ENCODE measurements at places on chromosomes 1 and 21.

DNA sequence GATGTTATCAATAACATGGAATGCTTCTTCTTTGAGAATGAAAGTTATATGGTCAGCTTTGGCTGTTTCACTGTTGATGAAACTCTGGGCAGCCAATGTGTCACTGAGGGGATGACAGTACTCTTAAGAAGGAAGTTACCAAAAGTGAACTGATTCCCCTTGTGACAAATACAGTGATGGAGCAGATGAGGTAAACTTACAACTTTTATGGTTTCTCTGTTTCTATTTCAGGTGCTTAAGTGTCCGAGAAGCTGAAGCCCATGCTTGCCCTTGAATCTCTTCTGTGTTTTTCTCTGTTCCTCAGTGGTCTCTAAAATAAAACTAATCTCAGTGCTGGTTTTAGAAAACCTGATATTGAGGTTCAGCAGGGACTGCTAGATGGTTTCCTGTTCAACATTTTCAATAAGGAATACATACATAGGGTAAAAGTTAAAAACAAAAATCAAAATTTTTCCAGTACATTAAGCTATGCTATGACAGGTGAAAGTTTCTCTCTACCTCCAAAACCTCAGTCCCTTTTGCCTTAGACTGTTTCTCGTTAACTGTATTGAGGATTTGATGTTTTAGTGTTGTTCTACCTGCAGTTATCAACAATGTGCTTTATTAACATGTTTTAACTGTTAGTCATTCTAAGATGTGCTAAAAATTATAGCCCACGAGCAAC lies 454.4 kb upstream of the ADGRL4 start:
- DNase-seq: no peak

DNA sequence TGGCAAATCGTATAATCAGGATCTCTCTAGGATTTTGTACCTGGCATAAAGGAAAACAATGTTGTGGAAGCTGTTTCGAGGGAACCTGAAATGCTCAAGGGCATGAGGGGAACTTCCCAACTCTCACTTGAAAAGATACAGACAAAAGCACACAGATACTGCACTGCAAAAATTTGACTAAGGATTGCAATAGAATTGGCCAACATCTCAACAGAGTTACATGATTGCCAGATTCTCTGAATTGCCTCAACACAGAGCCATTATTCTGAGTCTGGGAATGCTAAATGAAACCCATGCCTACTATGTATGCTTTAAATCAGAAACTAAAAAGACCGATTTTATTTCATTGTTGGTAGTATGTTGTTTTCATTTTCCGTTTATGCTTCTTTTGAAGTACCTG lies 16.0 kb downstream of the KRTAP19-8 start:
- no peak for DNase-seq

GRCh38 chr21:15667819-15668218 lies 62.0 kb upstream of the USP25 start:
- no peak for DNase-seq

DNA sequence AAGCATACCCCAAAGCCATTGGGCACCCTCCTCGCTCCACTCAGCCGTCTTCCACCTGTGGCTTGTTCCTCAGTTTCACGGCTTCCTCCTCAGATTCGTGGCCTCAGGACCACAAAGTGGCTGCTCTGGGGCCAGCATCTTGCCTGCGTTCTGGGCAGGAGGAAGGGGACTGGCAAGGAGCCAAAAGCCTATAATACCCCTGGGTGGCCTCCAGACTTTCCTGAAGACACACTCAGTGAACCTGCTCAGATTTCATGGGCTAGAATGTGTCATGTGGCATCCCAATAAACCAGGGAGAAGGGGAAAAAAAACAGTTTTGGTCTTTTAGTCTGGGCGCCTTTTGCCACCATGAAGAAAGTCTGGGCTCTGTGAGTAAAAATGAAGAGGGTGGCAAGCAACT lies 62.0 kb downstream of the SDC3 start:
- no peak for DNase-seq

- DNase-seq: no peak
These were observed 1.7 kb upstream of the WNT9A start for GRCh38 chr1:227949341-227949921.

GRCh38 chr21:26170471-26171257 lies at the start of gene APP:
TSS of gene APP (minus strand) at chr21:26170770. CDS start at chr21:26170620, 150 bp downstream.
- DNase-seq: peak; percentile 97

GRCh38 chr1:98674075-98674781 lies 12.7 kb downstream of the SNX7 start:
- DNase-seq: no peak

DNA sequence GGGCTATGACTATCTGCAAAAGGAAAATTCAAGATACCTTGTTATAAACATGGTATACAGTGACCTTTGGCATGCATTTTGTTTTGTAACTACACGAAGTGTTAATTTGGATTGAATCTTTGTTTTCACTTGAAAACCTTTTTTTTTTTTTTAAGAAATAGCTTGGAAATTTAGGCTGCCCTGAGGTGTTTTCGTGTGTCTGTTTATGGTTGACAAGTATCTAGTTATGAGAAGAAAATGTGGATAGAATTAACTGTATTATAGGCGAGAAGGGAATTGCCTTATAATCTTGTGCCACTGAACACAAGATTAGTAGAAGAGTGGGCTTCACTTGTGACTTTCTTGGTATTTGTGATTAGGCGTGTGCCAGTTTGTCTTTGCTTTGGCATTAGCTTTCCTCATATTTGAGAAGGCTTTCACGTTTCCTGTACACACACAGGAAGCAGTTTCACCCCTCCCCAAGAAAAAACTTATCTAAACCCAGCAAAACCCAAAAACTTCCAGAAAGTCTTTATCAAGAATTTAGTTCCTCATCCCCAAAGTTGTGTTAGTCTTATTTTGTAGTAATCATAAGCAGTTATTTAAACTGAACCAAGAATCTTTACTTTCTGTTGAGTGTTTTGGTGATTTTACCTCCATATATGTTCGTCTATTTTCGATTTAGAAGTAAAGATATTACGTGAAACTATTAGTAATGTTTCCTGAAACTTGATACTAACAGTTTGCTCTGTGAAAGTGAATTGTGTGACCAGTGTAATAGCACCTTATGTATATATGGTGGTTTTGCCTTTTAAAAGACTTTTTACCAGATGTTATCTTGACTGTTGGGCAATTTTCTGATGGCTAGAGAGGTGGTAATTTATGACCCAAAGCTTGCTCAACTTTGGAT lies 3.8 kb downstream of the DYRK1A start:
- DNase-seq: no peak

DNA sequence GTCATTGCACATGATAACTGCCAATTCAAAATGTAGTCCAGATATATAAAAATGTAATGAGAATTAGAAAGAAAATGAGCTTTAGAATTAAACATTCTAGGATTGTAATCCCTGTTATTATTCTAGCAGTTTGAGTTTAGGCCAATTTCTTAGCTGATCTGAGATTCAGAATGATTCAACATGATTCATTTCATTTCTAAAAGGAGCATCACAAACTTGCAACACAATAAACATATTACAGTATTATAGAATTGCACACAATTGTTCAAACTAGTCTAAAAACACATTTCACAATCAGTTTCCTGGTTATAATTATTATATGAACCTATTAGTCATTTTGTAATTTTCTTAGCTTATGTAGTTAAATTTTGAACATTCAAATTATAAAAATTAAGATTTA lies 43.3 kb upstream of the TSHB start:
- DNase-seq: no peak
